ENCODE measurements at places on chromosomes 11 and 22. TPM values are rescaled to one million over a fixed set of nuclear protein-coding genes. Genes with fewer than 3 reads are reported as not detected.

Gene ABTB2
- total RNA-seq, result 4.0 TPM

Gene CLMP
- total RNA-seq, result 16.6 TPM

Gene SCGB1C1
- total RNA-seq, result not detected

DNA sequence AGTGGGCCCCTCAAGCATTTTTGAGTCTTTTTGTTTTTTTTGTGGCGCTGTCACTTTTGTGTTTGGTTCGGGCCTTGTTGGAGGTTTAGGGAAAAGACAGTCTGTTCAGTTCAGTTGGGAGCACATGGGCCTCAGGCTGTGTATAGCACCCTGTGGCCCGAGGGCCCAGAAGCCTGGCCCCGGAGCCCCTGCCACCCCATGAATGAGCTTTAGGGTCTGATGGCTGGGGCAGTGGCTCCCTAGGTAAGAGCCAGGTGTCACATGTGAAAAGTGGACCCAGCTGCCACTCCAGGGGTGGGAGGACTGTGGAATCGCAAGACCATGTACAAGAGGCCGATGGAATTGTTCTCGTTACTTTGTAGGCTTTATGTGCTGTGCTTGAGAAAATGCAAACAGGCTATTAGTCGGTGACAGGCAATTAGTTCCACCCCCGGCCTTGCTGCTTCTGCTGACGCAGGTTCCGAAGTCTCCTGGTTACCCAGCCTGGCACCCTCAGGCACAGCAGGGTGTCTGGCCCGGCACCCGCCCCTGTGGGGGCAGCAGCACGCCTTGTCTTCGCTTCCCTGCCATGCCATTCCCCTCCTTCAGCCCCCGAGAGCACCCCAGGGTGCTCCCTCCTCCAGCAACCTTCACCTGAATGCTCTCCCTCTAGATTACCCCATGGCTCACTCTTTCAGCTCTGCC, 38.2 kb upstream of the PARVG start:
- no peak for DNase-seq

DNA sequence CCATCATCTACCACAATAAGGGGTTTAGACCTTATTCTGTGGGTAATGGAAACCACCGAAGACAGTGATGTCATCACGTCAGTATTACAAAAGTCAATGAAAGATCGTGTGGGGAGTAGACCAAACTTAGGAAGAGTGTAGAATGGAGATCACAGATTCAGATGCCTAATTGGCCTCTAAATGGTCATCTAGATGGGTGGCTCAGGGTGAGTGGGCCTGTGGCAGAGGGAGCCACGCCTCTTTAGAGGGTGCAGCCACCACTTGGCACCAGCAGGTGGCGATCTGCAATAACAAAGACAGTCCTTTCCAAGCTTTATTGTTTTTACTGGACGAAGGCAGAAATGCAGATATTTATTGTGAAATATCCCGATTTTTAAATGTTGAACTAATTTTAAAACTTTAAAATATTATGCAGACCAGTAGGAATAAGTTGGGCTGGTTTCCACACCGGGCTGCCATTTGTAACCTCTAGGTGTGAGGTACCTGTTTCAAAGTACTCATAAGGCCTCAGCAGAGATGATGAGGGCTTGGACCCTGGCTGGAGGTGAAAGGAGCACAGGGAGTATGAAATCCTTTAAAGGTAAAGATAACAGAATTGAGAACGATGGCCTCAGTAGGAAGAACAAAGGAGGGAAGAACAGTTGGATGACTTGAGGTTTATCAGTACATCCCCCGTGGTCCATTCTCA, 222.0 kb downstream of the DBX1 start:
- peak; percentile 71 for DNase-seq

DNA sequence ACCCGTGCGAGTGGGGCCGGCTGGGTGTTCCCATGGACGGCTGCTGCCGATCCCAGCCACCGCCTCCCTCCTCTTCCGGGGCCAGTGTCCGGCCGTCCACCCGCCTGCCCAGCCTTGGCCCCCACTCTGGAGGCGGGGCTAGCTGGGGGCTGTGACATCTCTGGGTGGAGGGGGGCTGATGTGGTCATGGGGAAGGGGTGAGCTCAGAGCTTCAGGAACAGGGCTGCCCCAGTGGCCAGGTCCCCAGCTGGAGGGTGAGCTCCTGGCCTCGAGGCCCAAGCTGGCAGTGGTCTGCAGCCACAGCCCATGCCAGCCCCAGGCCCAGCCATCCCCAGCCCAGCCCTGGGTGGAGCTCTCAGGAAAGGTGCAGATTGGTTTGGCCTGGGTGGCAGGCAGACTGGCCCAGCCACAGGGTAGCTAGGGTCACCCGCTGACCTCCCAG, 2.7 kb downstream of the INS start:
- no peak for DNase-seq

GRCh38 chr22:22552630-22553029, 6.4 kb downstream of the PRAME start:
- no peak for DNase-seq

DNA sequence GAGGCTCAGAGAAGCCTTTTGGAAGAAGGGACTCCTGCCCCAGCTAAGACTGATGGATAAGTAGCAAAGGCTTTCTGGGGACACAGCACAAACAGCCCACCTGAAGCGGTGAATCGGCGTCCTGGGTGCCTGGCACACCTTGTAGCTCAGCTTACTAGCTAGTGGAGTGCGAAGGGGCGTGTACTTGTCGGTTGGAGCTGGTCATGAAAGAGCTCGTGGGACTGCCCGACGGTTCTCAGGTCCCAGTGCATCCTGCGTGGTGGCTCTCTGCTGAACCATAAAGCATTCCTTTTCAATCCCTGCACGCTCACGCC, 690 bp upstream of the UVRAG start:
- DNase-seq, result no peak

DNA sequence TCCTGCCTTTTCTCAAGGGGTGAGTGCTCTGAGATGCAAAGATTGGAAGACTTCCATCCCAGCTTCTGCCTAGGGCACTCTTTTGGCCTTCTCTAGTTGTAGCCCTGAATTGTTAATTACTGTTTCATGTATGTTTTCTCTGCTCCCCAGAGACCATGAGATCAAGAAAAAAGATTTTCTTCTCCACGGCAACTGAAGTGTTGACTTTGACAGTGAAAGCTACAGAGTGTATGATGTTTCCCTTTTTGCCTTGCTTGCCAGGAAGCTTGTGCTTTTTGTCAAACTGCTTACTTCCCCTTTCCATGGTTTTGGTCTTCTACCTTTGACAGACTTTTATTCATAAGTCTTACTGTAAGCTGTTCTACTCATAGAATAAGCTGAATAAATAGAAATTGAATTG, 23.3 kb upstream of the EIF3D start:
- no peak for DNase-seq

DNA sequence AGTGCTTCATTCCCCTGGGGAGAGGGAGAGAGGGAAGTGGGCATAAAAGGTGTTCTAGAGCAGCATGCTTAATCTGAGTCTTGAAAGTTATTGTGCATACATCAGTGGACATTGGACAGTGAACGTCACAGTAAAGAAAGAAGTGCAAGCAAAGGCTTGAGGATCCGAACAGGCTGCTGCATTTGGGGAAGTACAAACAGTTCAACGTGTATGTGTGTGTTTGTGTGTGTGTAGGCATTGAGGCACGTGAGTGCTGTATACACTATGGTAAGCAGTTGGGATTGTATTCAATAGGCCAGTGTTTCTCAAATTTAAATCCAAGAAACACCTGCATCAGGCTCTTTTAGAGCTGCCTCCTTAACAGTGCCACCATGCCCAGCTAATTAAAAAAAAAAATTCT, 10.4 kb upstream of the EIF3M start:
- DNase-seq, result no peak

DNA sequence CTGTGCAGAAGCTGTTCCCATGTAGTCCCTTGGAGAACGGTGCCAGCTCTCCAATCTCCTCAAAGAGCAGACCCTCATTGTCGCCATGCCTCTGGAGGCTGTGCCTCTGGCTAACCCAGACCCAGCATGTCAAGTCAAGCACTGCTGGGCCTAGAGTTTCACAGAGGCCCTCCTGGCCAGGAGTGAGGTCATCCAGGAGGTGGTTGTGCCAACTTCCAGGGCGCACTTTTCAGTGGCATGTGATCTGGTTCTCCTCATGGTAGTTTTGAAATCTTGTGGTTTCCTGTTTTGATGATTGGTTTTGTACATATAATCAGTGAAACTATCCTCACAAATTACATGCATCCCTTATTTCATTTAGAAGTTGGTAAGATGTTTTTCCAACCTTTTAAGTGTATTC, 78.9 kb downstream of the PPFIBP2 start:
- DNase-seq, result peak; percentile 66

DNA sequence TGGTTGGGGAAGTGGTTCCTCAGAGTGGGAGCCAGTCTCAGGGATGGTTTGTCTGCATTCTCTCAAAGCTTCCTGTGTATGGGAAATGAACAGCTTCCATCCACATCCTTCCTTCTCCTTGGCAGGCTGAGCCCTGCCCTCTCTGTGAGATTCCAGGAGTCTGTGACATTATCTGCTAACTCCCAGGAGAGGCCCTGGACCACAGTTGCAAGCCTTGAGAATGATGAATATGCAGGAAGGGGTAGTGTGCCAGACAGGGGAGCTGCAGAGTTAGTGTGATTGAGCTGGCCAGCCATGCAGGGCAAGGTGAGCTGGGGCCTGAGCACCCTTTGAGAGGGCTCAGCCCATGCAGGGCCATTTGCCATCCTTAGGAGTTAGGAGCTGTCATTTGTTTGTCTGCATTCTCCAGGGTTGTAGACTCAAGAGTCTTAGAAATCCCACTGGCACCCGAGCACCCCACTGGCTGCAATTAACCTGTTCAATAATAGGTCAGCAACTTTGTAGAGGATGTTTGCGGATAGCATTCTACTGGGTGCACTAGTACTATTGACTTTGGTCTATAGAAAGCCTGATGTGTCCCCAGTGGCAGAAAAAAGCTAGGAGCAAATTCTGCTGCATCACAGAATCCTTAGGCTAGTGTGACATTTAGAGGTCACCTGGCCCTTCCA, 299.0 kb upstream of the CADM1 start:
- DNase-seq, result no peak

DNA sequence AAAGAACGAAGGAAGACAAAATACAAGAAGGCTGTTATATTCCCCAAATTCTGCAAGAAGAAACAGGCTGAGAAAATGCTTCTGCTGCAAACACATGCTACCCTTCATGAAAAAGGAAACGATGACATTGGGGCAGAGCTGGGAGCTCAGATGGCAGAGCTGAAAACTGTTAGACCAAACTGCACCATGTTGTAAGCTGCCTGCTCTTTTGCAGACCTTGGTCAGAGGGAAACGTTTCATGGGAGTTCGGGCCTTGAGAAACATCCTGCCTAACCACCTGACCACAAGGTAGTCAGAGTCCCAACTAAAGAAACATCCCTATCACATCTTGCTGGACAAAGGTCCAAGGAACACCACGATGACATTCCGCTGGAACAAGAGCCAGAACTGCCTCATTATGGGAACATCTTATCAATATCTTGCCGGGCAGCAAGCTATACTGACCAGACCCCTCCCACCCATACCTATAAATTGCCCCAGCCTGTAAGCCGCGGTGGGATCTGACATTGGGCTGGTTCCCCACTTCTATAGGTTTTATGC, 110.7 kb upstream of the CTSC start:
- DNase-seq, result no peak

- DNase-seq, result no peak
These were observed 30.5 kb downstream of the CD6 start for GRCh38 chr11:61001931-61002330.

Data from HT1080 (cell line).